Astrocyte (in vitro differentiated cells and primary cell): ENCODE measurements at places on chromosomes 3 and 15. TPM values are rescaled to one million over a fixed set of nuclear protein-coding genes. Genes with fewer than 3 reads are reported as not detected.

Gene EIF4E3
- total RNA-seq = 3.5 and 4.2 TPM in 2 replicates

Gene FOXB1
- 0.96 and 1.3 TPM in 2 replicates for total RNA-seq

Gene LZTFL1
- total RNA-seq = 20.6 and 25.9 TPM in 2 replicates

Gene CP
- 0.48 TPM in 1 of 2 replicates, not detected in the other for total RNA-seq

GRCh38 chr3:138260611-138261010 is 69.0 kb downstream of the NME9 start:
- peak; percentile 16 for DNase-seq

Gene CACNA1D
- total RNA-seq = 0.41 and 0.55 TPM in 2 replicates

GRCh38 chr3:112346491-112347122 is 13.7 kb downstream of the CD200 start:
- no peak for DNase-seq

GRCh38 chr3:12984023-12984823 is 89.0 kb downstream of the IQSEC1 start:
- no peak for DNase-seq

Gene ADCY5
- 1.2 and 1.5 TPM in 2 replicates for total RNA-seq

Gene SKOR1
- total RNA-seq = not detected in 2 replicates

Gene CIB2
- 6.5 and 7.4 TPM in 2 replicates for total RNA-seq

- peak; percentile 16 for DNase-seq
Observed at GRCh38 chr3:140863580-140864009, 78.0 kb upstream of the SLC25A36 start.

GRCh38 chr3:67142432-67142831 is 144.3 kb downstream of the KBTBD8 start:
- no peak for DNase-seq

- DNase-seq = peak; percentile 88
Observed at GRCh38 chr15:50166216-50166615, 15.8 kb upstream of the SLC27A2 start.

Gene GOLGA8G
- total RNA-seq = 0.31 TPM in 1 of 2 replicates, not detected in the other

DNA sequence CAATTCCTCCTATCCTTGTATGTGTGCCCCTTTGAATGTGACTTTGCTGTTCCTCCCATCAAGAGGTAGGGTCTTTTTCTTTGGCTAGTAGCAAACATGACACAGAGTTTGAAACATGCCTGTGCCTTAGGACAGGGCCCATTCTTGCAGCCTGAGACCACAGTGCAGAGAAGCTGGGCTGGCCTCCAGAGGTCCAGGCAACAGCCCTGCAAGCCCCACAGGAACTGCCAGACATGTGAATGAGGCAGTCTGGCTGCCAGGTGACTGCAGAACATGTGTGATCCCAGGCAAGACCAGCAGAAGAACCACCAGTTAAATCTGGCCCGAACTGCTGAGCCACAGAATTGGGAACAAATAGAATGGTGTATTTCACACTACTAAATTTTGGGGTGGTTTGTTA is 1.2 kb upstream of the HGD start:
- DNase-seq = peak; percentile 2

- DNase-seq = no peak
Observed at GRCh38 chr3:172072543-172072942, 33.2 kb downstream of the FNDC3B start.

Gene GOLGA8S
- total RNA-seq = 0.14 and 0.26 TPM in 2 replicates

GRCh38 chr3:182912474-182912873 is 67.9 kb downstream of the DCUN1D1 start:
- no peak for DNase-seq

- DNase-seq = no peak
Observed at GRCh38 chr3:110181226-110181625, 843.9 kb upstream of the DPPA4 start.

Gene APOD
- 0.70 TPM in 1 of 2 replicates, not detected in the other for total RNA-seq

Gene CADM2
- 1.5 and 2.9 TPM in 2 replicates for total RNA-seq

DNA sequence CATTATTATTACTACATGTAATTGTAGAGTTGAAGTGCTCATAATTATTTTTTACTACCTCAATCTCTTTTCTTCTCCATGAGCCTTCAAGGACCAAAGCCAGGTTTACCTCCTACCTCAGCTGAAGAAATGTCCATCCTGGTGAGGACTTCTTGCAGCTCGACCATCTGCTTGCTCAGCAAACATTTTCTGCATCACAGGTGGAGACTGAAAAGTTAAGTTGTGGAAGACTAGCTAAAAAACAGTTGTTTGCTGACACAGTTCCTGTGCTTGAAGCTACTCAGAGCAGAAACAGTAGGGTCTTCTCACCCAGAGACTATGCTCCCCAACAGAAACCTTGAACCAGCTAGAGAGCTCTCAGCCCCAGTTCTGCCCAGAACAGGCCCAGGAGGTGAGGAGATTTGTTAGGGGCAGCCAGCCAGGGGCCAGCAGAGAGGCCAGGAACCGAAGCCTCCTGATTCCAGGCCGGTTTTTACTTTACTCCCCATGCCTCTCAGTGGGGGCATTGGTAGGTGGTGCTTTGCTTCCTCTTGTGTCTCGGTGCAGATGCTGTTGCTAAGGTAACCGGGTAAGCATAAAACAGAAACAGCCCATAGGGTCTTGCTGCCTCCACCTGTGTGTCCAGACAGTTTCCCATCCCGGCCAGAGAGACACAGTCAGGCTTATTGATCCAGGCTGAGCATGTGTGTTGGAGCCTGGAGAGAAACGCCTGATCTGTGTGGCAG is 54.9 kb downstream of the CCNL1 start:
- no peak for DNase-seq

DNA sequence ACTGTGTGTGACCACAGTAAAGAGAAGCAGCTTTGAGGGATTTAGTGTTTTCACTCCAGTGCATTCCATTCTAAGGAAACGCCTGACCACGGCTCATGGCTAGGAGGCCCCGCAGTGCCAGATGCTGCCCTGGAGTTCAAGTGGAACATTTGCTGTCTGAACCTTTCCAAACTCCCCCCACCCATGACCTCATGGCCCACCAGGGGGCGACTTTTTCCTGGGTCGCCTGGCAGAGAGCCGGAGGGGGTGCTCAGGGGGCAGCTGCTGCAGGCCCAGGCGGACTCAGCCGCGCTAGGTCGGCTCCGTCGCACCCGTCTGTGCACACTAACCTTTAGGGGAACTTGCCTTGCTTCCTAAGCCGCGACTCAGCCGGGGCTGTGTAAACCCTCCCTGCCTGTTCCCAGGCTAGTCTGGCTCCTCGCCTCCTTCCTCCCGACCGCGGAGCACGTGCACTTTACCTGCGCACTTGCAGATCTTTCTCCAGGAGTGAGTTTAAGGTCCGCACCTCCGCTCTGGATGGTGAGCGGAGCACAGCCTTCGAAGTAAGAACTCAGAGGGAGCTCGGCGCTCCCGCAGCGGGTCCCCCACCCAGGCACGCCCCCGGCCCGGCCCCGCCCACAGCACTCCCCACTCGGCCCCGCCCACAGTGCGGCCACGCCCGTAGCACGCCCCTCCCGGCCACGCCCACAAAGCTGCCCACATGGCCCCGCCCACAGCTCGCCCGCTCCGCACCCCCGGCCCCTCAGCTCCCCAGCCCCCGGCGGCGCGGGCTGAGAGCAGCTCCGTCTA is at the start of gene OCA2:
TSS of gene OCA2 (minus strand) at position 550 of the 789 bp plus-strand sequence. CDS start 17,441 bp downstream, outside the sequence.
- DNase-seq = peak; percentile 40

- no peak for DNase-seq
Observed at GRCh38 chr15:98673133-98673532, 24.8 kb downstream of the IGF1R start.

Gene EEF1AKMT4
- total RNA-seq = 7.2 TPM in 2 replicates

GRCh38 chr15:58362262-58362922 is 69.4 kb upstream of the LIPC start:
- DNase-seq = no peak

Gene EHD4
- 46.4 and 51.4 TPM in 2 replicates for total RNA-seq

DNA sequence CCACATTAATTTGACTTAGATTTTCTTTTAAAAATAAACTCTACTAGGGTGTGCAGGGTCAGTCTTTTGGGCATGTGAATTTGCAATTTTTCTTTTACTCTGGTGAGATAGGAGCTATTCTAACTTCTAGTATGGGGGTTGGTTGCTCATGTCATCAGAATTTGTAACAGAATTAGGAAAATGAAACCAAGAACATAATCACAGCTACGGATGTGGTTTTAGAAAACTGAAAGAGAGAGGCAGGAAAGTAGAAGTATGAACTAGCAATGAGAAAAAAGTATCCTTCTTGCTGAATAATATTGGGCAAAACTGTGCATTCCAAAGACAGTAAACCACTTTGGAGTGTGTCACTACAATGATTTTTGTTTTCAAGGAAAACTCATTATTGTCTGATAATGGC is 43.3 kb downstream of the ADPGK start:
- no peak for DNase-seq

Gene ADPRH
- 2.6 and 3.1 TPM in 2 replicates for total RNA-seq

GRCh38 chr3:16400106-16400931 is 113.2 kb downstream of the RFTN1 start:
- DNase-seq = no peak

DNA sequence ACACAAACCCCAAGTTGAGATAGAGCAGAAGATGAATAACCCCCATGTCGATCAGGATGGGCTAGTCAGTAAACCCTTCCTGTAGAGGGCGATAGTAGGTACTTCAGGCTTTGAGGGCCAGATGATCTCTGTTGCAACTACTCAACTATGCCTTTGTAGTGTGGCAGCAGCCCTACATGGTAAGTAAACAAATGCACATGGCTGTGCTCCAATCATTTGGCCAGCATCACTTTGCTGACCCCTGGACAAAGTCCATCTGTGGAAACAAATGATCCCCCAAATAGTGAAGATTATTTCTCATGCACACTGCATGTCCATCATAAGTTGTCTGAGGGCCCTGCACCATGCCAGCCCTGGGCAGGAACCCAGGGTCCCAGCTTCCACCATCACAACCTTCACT is 402.2 kb upstream of the PROK2 start:
- no peak for DNase-seq

DNA sequence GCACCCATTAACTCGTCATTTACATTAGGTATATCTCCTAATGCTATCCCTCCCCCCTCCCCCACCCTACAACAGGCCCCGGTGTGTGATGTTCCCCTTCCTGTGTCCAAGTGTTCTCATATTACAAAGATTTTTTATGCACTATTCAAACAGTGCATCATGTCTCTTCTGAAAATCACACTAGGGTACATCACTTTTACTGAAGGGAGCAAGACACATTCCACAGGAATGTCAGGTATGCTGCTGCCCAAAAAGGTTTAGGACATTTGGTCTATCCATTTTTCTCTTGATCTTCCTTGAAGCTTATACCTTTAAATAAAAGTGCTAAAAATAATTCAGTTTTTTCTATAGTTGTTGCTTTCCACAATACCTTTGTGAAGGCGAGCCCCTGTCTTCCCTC is 9.2 kb upstream of the EPHA3 start:
- peak; percentile 22 for DNase-seq
